Activated T-helper 1 cell treated with anti-CD3 and anti-CD28 coated beads, Interleukin-12 subunit alpha, Interleukin-12 subunit beta, Interleukin-2, Interleukin-4 antibody, amounts not matched to agents 30 ng/mL and 10 ng/mL and 1 ng/mL, durations not matched to agents 14 hours and 24 hours and 36 hours (primary cell): ENCODE measurements at places on chromosomes 3 and 15. TPM values are rescaled to one million over a fixed set of nuclear protein-coding genes. Genes with fewer than 3 reads are reported as not detected.

DAZL gene
- total RNA-seq, result 0.10 TPM in 2 replicates

GYG1 gene
- 33.6 and 34.1 TPM in 2 replicates for total RNA-seq

UTS2B gene
- not detected in 2 replicates for total RNA-seq

CACNA2D2 gene
- 0.52 and 0.78 TPM in 2 replicates for total RNA-seq

SH2D7 gene
- not detected in 2 replicates for total RNA-seq

FOXL2 gene
- total RNA-seq, result not detected in 2 replicates

CERS3 gene
- total RNA-seq, result 0.16 and 0.54 TPM in 2 replicates

CD276 gene
- 29.0 and 29.2 TPM in 2 replicates for total RNA-seq

CCPG1 gene
- total RNA-seq, result 15.0 TPM in 2 replicates

ZKSCAN7 gene
- 0.73 and 0.80 TPM in 2 replicates for total RNA-seq

GPR149 gene
- not detected in 2 replicates for total RNA-seq

ALCAM gene
- 24.9 and 25.2 TPM in 2 replicates for total RNA-seq

TRIM42 gene
- not detected in 2 replicates for total RNA-seq

SAXO2 gene
- 0.54 and 0.57 TPM in 2 replicates for total RNA-seq

ERC2 gene
- total RNA-seq, result 0.54 TPM in 1 of 2 replicates, not detected in the other

MAP3K13 gene
- 12.2 and 12.5 TPM in 2 replicates for total RNA-seq

ANKUB1 gene
- not detected in 2 replicates for total RNA-seq

PDZRN3 gene
- not detected in 2 replicates for total RNA-seq

KCNAB1 gene
- not detected in 2 replicates for total RNA-seq

ADAMTS7 gene
- 0.39 and 0.47 TPM in 2 replicates for total RNA-seq

SLC15A2 gene
- total RNA-seq, result 3.2 and 3.3 TPM in 2 replicates

LSMEM2 gene
- total RNA-seq, result not detected in 2 replicates

CHRM5 gene
- total RNA-seq, result not detected in 2 replicates

CNTN3 gene
- total RNA-seq, result not detected in 2 replicates

UBAP1L gene
- 5.9 and 7.0 TPM in 2 replicates for total RNA-seq

ONECUT1 gene
- not detected in 2 replicates for total RNA-seq

TF gene
- total RNA-seq, result 0.02 TPM in 1 of 2 replicates, not detected in the other

CHDH gene
- 0.42 and 0.91 TPM in 2 replicates for total RNA-seq

TMEM42 gene
- 8.6 and 10.0 TPM in 2 replicates for total RNA-seq

PSTPIP1 gene
- 218 and 226 TPM in 2 replicates for total RNA-seq

CCDC54 gene
- total RNA-seq, result not detected in 2 replicates

RHOV gene
- total RNA-seq, result 1.3 and 1.6 TPM in 2 replicates

CEMIP gene
- total RNA-seq, result 0.03 and 0.05 TPM in 2 replicates
